HFFc6 (cell line): ENCODE measurements at places on chromosomes 3 and 15.

GRCh38 chr3:172635588-172635987 is 75.3 kb downstream of the NCEH1 start:
- no peak for DNase-seq

DNA sequence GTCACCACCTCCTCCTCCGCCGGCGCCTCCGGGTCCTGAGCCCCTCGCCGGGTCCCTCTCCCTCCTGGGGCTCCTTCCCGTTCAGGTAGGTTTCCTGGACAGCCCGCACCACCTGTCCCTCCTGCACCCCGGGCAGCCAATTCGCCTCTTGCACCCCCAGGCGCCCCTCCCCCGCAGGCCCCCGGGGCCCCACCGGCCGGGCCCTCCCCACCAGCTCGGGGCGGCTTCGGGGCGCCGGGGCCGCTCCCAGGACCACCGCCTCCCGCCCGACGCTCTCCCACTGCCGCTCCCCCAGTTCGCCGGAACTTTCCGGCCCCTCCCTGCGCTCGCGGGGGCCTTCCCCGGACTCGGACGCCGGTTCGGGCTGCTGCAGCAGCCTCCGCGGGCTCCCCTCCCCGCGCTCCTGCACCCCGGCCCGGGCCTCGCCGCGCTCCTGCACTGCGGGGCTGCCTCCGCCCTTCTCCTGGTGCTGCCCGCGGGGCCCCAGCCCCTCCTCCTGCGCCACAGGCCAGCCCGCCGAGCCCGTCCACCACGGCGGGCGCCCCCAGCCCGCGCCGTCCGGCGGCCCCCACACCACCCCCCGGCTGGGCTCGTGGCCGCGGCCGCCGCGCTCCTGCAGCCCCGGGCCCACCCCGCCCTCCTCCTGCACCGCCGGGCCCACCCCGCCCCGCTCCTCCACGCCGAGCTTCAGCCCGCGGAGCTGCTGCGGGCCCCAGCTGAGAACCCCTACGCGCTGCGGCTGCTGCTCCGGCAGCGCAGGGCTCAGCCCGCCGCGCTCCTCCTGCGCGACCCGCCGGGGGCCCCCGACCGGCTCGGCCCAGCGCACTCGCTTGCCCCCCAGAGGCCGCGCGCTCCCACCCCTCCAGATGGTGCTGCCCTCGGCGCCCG is 587 bp upstream of the TNK2 start:
- no peak for DNase-seq

GRCh38 chr3:52112056-52112455 is 42.2 kb downstream of the POC1A start:
- DNase-seq = no peak

DNA sequence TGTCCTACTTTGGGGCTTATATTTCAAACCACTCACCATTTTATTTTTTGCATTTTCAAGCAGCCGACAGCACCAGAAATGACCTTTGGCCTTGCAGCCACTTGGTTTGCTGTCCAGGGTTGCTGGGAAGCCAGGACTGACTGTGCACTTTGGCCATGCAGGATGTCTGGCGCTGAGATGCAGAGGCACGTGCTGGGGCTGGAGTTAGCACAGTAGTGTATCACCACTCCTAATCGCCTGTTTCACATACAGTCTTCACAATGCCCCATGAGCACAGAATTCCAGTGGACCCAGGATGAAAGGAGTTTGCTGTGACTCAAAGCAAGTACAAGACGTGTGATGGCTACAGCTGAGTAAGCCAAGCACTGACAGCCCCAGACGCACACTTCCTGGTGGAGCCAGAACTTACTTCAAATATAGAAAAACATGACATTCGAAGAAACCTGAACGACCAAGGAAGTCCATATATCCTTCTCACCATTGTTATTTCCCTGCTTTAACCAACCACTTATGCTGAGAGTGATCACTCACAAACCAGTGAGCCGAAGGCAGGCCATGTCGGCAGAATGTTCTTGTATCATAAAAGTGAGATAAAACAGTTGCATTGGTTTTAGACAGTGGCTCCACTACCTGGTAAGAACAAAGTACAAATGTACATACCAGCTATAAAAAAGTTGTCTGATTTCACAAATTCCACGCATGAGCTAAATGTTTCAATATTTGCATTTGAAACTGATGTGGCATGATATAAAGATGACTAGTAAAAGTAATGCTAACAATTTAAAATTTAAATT is 16.0 kb downstream of the OCA2 start:
- DNase-seq = no peak
